ENCODE measurements at places on chromosomes 5 and 9. TPM values are rescaled to one million over a fixed set of nuclear protein-coding genes. Genes with fewer than 3 reads are reported as not detected.

The PRR16 gene
- total RNA-seq = 15.3 TPM

The EMB gene
- 16.6 TPM for total RNA-seq

The S1PR3 gene
- total RNA-seq = 26.8 TPM

The APBB3 gene
- total RNA-seq = 12.1 TPM

The ISL1 gene
- not detected for total RNA-seq

The KLF9 gene
- 52.8 TPM for total RNA-seq

The ZNF618 gene
- 1.9 TPM for total RNA-seq

The FOXE1 gene
- total RNA-seq = not detected

The PRSS3 gene
- not detected for total RNA-seq
